ENCODE measurements at places on chromosomes 3 and 15.

DNA sequence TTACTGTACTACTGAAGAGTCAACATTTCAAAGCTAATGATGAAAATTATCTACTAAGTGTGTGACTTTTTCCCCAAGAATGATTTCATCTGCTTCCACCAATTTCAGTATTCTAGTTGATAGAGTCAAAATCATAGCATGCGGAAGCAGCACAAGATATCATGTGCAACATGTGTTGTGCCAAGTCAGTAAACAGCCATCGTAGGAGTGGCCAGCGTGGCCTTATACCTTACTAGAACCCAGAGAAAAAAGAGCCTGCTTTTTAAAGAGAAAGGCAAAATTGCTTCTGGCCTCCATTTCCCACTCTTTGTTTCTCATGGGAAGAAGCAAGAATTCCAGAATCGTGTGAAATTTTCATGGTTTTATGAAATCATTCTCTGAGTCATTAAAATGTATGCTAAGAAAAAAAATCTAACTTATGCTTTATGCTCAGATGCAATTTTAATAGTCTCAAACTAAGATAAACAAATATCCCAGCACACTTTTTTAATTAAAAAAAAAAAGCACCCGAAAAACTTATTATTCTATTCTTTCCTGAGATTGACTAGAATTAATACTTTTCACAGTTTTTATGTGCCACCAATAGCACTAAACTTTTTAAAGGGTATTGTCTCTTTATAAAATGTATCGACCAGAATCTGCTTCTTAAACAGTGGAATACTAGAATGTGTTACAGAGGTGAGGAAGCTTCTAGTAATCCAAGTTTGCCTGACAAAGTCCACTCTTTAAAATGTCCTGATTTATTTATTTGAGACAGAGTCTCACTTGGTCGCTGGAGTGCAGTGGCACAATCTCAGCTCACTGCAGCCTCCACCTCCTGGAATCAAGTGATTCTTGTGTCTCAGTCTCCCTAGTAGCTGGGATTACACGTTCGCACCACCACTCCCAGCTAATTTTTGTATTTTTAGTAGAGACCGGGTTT, 87.3 kb downstream of the MBNL1 start:
- no peak for DNase-seq

GRCh38 chr15:70385052-70385451, 287.3 kb upstream of the TLE3 start:
- DNase-seq, result no peak

GRCh38 chr3:66427951-66428474, 72.8 kb downstream of the LRIG1 start:
- DNase-seq, result no peak

DNA sequence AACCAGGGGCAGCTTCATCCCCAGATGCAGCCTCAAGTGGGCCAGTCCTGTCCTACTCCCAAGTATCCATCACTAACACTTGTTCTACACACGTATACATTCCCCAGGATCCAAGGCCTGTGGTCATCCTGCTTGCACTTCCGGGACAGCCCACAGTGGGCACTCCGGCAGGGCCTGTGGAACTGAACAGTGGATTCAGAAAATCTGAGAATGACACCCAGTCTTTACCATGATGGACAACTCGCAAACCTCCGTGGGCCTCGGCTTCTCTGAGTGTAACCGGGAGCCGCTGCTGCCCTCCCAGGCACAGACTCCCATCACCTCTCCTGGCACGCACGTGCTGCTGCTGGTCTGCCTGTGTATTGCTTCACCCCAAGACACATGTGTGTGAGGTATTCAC, 59.6 kb downstream of the ATP10A start:
- no peak for DNase-seq

- DNase-seq, result peak; percentile 75
These were observed at the start of gene MYZAP for GRCh38 chr15:57591822-57592367. TSS of gene MYZAP (plus strand) at chr15:57591904. CDS start at chr15:57592035, 131 bp downstream.

DNA sequence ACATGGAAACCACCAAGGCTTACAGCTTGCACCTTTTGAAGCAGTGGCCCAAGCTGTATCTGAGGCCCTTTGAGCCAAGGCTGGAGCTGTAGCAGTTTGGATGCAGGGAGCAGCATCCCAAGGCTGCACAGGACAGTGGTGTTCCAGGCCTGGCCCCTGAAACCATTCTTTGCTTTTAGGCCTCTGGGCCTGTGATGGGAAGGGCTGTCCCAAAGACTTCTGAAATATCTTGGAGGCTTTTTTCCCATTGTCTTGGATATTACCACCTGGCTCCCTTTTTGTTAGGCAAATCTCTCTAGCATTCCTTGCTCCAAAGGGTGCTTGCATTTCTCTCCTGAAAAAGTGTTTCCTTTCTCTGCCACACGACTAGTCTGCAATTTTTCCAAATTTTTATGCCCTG, 302.8 kb upstream of the MDFIC2 start:
- DNase-seq, result no peak

DNA sequence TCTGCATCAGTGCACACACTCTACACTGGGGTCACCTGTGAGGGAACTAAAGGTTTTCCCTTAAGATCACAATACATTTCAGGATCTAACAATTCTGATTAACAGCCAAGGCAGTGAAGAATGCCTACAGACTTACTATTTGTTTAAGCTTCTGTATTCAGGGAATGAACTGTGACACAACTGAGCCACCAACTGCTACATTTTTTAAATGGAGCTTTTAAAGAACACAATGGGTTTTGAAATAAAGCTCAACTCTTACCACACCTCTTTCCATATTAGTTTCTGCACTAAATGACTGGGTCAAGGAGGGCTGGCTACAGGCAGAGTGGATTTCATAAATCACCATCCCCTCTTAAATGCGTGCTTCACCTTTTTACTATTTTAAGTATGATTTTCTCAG, 100.2 kb downstream of the TMCC1 start:
- no peak for DNase-seq

GRCh38 chr15:99930696-99931095, 197.5 kb upstream of the LYSMD4 start:
- no peak for DNase-seq

DNA sequence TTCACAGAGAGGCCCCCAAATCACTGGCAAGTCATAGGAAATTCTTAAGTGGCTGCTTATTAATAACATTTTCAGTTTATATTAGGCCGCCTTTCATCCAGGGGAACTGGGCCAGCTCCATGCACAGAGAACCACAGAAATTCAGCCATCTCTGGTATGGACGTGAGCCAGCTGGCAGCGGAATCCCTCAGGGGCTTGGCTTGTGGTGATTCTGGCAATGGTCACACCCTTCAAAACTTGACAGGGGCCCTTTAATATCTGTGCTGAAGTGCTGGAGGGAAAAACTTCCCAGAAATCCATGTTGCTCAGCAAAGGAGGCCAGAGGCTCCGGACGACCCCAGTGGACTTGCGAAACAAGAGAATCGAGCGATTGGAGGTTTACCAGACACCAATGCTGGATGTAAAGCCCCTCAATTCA, 11.3 kb downstream of the PRICKLE2 start:
- DNase-seq, result no peak

DNA sequence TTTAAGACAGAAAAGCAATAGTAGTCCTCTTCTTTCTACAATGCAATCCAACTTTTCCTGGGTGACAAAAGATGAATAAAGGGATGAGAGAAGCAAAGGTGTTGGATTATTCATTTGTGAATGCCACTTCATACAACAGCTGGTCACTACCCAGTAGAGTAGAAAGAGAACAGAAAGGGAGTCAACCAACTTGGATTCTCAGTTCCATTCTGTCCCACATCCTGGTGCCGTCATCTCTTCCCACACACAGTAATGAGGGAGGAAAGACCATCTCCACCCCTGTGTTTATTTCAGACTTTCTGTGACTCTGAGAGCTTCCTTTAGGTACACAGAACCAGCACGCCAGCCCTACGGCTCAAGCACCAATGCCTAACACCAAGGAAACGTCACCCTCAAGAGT, 71.0 kb downstream of the FOXP1 start:
- no peak for DNase-seq

DNA sequence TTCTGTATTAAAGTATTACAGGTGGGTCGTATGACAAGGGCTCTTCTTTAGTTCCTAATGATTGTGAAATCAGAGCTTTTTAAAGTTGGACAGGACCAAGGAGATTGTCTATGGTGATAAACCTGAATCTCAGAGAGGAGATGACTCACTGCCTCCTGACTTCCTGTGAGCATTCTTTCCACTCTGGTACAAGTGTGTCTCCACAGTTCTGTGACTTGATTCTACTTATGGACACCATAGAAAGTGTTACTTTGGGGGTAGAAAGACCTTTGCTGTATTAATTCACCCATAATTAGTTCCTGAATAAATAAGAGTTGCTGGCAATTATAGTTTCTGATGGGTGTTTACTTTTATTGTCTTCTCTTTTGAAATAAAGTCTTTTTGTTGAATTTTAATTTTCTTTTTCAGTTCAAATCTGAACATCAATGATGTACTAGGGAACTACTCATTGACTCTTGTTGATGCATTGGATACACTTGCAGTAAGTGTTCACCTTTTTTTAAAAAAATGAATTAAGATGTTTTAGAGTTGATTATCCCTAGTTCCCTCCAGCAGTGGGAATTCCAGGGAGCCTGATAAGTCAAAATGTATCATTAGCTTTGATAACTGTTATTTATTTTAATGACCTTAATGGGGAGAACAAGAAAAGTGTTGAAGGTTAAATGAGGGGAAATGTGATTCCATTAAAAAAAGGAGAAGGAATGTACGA, 7.4 kb downstream of the EDEM1 start:
- no peak for DNase-seq

GRCh38 chr3:141403576-141403975, 35.3 kb downstream of the ZBTB38 start:
- no peak for DNase-seq

DNA sequence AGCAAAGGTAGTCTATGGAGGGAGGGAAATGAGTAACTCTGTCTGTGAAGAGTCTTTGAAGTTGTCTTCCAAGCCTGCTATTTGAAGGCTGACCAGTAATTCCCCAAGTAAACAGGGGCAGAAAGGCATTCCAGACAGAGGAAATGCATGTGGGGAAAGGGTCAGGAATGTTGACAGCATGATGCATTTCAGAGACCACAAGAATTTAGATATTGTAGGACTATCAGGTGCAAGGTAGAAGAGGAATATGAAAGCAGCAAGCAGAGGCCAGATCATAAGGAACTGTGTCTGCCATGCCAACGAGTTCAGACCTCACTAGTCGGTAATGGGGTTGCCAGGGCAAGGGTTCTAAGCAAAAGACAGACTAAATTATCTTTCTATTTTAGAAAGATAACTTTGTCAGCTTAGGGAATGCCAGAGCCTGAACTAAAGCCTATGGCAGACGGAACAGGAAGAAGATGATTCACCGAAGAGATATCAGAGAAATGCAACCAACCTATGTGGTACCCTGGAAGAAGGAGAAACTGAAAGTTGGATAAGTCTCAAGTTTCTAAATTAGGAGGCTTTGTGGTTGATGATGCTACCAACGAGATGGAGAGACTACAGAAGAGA, 327.0 kb upstream of the RORA start:
- no peak for DNase-seq

DNA sequence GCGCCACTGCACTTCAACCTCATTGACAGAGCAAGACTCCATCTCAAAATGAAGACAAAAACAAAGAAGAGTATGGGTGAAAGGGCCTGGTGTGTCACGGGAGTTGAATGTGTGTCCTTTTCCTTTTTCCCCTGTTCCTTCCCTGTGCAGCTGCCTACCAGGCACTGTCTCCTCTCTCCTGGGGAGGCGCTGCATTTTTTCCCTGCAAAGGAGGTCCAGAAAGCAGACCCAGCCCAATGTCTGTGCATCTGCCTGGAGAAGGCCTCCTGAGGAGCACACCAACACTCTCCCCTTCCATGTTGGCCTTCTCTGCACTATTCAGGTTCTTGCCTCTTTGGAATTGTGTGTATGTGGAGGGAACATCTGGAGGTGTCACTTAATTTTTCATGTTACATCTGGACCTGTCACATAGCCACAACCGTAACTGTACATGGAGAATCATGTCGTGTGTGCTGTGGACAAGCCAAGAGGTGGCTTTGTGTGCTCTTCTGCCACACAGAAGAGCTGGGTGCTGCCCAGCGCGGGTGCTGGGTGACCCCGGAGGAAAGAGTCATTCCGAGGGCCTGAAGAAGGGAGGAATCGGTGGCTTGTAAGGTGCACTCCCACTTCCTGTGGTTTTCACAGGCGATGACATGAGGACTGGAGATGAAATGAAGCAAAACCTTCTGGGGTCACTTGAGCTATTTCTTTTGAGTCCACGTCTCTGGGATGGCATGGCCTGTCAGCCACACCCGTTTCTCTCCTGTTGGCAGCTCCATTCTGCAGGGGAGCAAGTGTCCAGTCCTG, 46.5 kb upstream of the CGNL1 start:
- no peak for DNase-seq

GRCh38 chr3:64299206-64299605, 73.9 kb upstream of the PRICKLE2 start:
- DNase-seq, result no peak

- DNase-seq, result no peak
These were observed 389.4 kb downstream of the DIPK2A start for GRCh38 chr3:144361002-144361401.

GRCh38 chr3:197365586-197365985, 67.2 kb upstream of the DLG1 start:
- DNase-seq, result peak; percentile 5

DNA sequence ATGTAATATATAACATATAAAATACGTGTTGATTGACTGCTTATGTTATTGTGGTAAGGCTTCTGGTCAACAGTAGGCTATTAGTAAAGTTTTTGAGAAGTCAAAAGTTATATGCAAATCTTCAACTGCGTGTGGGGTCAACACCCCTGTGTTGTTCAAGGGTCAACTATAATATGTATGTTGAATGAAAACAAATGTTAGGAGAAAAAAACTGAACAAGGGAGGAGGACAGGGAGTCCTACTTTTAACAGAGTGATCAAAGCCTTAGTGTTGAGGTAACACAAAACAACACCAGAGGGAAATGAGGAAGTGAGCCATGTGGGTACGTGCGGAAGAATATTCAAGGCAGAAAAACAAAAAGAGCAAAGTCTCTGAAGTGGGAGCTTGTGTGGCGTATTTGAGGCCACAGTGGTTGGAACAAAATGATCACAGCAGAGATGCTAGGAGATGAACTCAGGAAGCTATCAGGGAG, 62.5 kb downstream of the SFMBT1 start:
- no peak for DNase-seq

DNA sequence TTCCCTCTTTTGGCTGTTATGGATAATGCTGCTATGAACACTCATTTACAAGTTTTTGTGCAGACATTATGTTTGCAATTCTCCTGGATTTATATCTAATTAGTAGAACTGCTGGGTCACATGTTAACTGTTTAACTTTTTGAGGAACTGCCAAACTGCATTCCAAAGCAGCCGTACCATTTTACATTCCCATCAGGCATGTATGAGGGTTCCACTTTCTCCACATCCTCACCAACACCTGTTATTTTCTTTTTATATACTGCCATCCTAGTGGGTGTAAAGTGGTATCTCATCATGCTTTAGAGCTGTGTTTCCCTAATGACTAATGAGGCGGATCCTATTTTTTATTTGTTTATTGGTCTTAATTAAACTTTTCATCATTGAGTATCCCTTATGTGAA, 9.2 kb downstream of the KPNA4 start:
- DNase-seq, result no peak

- DNase-seq, result no peak
These were observed 7.9 kb upstream of the FURIN start for GRCh38 chr15:90860450-90860849.

GRCh38 chr3:156818273-156818651, 7.9 kb upstream of the LEKR1 start:
- DNase-seq, result no peak

All from D341Med (cell line).